ENCODE measurements at places on chromosomes 12 and 14.

GRCh38 chr12:109813810-109814416 lies 19.3 kb downstream of the TRPV4 start:
- no peak for DNase-seq

GRCh38 chr12:104000807-104001434 lies 35.2 kb downstream of the TDG start:
- no peak for DNase-seq

DNA sequence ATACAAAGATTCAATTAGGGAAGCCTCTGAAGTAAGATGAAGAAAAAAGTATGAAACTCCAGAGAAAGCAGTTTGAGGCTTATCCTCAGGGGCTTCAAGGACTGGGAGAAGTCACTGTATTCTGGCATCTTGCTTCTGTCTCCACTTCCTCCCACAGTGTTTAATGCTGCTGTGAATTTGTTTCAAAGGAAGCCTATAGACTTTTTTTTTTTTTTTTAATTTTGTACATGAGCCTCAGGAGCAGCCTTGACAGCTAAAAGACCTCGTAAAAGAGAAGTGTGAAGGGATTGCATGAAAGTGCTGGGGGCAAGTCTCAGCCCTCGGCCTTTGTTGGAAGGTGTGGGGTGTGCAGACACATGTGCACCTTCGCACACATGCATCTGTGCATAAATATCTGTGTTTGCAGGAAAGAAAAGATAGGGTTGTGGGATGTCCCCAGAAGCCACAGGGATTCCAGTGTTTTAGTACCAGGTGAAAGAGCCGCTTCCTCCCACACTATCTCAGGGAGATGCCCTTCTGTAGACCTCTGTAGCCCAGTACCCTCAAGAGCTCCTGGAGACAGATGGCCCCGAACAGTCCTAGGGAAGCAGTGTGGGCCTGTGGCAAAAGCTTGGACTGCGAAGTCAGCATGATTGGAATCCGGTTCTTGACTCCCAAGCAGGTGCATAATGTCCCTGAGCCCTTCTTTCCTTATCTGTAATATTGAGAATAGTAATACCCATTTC lies 193.5 kb upstream of the BCL2L14 start:
- DNase-seq = no peak

DNA sequence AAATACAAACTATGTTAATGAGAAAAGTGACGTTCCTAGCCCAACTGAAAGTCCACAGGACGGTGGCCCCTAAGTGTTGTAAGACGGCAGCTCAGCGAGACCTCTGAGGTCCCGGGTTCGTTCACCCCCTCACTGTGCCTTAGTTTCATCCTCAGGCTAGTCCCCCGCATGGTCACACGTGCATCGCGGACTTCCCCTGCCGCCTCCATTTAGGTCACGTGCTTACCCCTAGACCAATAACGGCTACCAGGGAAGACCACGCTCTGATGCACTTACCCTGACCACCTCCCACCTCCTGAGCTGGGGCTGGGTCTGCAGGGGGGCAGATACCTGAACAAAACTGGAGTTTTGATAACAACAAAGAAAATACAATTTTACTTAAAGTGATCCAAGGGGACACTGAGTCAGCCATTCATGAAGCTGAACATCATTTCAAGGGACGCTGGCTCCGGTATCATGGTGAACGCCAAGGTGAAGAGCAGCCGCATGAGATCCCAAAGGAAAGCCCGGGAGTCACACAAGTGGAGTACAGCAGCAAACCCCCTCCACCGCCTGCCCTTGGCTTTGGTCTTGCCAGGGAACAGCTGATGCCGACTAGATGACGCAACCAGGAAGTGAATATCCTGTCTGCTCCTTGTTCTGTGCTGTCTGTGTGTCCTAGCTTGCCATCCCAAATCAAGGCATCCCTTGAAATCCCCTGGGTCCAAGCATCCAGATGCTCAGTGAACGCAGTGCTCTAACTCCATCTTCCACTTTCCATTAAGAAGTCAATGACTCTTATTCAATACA lies 274.1 kb downstream of the PCNX1 start:
- DNase-seq = peak; percentile 20

DNA sequence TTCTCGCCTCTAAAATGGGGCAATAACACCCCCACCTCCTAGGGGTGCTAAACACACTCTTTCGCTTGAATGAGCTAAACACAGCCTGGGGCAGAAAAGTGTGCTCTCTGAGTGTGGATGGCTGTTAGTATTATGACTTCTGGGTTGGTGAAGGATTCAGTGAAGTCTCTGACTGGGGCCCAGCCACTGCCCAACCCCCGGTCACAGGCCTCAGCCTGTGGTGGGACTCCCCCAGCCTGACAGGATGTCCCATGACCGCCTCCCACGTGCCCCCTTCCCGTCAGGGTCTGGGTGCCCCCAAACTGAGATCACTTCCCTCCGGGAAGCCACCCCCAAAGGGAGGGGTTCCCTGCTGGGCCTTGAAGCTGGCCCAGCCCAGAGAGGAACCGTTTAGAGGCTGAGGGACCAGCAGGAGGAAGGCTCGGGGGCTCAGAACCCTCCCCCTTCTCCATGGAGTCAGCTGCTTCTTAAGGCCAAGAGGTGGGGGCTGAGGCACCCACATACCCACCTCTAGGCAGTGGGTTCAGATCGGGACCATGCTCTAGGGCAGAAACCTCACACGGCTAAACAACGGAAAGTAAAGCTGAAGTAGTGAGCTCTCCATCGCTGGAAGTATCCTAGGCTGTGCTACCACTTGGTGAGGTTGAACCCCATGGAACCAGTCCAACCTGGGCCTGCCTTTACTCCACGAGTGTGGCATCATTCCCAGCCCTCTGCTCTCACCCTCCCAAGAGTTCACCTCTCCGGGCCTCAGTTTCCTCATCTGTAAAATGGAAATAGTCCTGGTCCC lies 13.8 kb downstream of the DTX1 start:
- DNase-seq = no peak

GRCh38 chr12:108004319-108004718 lies 124.8 kb upstream of the WSCD2 start:
- DNase-seq = peak; percentile 25

DNA sequence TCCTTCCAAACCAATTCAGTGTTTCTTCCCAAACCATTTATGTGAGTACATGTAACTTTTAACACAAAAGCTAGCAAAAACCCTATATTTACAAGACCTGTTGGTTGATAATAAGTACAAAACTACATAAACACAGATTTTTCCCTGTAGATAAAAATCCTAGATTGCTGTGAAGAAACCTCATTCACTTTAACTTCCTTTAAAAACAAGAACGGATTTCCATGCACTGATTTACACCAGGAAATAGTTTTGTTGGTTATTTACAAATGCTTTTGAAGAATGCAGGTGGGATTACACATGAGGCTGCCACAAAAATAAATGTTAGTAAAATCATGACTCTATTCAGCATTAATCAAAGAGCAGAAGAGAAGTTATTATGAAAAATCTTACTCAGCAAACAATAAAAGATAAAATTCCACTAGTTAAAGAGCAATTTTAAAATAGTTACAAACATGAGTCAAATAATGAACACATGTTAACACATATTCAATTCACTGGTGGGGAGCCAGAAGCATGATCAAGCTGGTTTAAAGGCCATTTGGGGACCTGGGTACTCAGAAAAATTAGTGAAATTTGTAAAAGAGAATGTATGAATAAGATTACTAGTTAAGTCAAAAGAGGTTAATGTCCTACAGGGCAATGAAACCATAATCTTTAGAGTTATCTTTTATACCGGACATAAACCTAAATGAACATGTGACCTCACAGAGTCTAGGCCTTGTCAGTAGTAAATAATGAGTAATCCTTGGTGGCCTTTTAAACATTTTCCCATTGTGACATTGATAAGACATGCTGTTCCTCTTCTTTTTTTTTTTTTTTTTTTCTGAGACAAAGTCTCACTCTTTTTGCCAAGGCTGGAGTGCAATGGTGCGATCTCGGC lies 79.9 kb downstream of the PHLDA1 start:
- peak; percentile 60 for DNase-seq

- DNase-seq = peak; percentile 80
These were observed 26.7 kb downstream of the ELK3 start for GRCh38 chr12:96220902-96221301.

- DNase-seq = peak; percentile 20
These were observed 37.6 kb downstream of the SPTB start for GRCh38 chr14:64841772-64842750.

GRCh38 chr12:107990325-107990724 lies 138.8 kb upstream of the WSCD2 start:
- peak; percentile 29 for DNase-seq

GRCh38 chr12:39986674-39987073 lies 119.2 kb downstream of the SLC2A13 start:
- DNase-seq = no peak

DNA sequence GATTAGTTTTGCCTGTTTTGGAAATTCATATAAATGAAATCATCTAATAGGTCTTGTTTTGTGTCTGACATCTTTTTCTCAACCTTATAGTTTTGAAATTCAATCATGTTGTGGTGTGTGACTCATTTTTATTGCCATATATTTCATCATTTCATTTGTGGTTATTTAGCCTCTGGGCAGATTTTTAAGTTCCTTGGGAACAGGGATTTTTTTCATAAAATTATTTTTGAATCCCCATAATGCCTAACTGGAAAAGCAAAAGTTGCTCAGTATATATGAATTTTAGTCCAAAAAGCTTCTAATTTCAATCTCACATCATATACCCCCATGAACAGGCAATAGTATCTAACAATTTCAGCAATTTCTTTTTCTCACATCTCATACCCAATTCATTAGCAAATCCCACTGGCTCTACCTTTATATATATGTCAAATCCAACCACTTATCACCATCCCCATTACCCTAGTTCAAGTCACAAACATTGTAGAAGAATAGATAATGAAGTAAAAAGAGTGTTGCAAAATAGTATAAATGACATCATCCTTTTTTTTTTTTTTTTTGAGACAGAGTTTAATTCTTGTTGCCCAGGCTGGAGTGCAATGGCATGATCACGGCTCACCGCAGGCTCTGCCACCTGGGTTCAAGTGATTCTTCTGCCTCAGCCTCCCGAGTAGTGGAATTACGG lies 2.6 kb upstream of the OR6J1 start:
- peak; percentile 83 for DNase-seq
